Foreskin keratinocyte (primary cell): ENCODE measurements at places on chromosomes 16 and 17.

DNA sequence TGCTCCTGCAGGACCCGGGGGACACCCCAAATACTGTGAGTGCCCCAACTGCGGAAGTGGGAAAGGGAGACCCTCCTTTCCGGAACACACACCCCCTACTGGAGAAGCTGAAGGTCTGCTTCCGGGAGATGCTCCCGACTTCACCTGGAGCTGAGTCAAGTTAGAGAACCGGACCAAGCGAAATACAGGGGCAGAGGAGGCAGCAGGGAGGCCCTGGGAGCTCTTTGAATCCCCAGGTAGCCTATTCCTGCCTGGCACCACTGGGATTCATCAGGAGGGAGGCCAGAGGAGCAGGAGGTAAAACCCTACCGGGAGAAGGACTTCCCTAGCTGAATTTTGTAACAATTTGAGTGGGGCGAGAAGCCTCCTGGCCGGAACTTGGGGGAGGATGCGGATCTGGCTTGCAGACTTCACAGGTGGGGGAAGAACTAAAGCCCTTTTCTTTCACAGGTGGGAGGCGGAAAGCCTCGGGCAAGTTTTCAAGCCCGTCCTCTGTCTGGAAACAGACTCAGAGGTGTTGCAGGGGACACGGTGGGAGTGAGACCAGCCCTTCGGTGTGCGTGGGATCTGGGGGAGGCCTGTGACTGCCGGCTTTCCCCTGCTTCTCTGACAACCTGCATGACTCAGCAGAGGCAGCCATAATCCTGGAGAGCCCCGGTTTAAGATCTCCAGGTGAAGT is 22.4 kb upstream of the TEKT1 start:
- DNase-seq: peak; percentile 64

- DNase-seq: peak; percentile 8
Measured at GRCh38 chr17:69609473-69610305, 195.2 kb downstream of the MAP2K6 start.

GRCh38 chr16:7513429-7513828 is 180.8 kb downstream of the RBFOX1 start:
- no peak for DNase-seq

GRCh38 chr16:57970970-57971369 is at the start of gene CNGB1:
CNGB1 (minus strand) TSS chr16:57971128; CDS start chr16:57967286, 3,842 bp downstream.
- no peak for DNase-seq

GRCh38 chr16:46884513-46885293 is 541 bp downstream of the GPT2 start:
- DNase-seq: peak; percentile 25

DNA sequence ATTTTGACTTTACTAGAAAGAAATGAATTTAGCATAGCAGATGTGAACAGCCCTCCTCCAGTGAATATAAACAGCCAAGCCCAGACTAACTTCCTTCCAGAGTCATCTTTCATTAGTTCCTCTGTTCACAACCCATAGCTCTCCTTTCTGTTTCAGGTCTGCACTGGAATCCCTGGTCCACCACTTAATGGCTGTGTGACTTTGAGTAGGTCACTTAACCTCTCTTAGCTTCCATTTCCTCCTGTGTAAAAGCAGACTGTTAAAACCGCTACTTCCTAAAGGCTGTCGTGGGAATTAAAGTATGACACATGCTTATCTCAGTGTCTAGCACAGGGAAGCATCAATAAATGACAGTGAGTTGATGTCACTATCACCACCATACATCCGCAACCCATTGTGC is 7.5 kb downstream of the SLC6A4 start:
- DNase-seq: no peak

DNA sequence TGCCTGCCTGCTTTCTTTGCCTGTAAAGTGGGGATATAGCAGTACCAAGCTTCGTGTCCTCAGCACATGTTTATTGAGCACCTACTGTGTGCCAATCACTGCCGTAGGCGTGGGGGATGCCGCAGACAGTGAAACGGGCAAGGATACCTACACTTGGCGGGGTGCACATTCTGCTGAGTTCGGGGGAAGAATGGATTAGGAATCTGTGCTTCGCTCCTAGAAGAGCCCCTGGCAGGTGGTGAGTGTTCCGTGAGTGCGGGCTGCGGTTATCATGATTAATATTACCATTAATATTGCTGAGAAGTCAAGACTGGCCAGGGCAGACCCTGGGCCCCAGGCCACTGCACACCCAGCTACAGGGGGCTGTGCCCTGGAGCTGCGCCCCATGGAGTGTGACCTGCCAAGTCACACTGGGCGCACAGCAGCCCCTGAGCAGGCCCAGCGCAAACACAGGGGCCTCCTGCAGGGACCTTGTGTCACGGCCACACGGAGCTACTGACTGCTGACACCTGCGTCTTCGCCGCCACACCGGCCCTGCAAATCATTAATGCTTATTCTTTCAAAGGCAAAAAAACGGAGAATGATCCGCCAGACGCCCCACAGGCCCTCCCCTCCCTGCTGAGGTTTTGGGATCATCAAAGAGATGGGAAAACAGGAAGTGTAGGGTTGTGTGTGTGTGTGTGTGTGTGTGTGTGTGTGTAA is 213.4 kb upstream of the GSE1 start:
- no peak for DNase-seq

DNA sequence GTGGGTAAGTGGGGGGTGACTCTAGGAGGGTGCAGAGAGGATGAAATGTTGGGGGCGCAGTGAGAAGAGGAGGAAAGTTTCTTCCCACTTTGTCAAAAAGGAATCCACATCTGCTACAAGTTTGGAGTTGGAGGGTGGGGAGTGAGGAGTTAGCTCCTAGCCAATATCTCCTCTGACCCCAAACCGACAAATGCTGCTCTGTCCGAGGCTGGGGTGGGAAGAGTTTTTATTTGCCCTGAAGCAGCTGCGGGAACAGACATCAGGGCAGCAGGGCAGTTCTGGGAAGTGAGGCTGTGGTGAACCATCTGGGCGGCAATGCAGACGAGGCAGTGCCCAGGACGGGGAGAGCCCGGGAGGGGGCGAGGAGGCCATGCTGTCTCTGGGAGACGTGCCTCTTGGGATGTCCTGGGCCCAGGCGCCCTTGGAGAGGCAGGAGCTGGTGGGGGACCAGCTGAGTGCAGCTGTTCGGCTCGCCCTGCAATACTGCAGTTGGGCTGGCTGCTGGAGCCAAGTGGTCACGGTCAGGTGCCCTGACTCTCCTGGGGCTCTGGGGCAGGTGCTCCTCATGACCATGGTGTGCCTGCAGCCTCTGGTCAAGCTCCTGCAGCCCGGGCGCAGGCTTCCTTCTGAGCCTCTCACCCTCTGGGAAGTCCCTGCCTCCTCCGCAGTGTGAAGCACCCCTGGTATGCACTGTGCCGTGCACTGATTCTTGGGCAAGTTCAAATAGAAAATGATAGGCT is 6.4 kb upstream of the SOCS3 start:
- no peak for DNase-seq

DNA sequence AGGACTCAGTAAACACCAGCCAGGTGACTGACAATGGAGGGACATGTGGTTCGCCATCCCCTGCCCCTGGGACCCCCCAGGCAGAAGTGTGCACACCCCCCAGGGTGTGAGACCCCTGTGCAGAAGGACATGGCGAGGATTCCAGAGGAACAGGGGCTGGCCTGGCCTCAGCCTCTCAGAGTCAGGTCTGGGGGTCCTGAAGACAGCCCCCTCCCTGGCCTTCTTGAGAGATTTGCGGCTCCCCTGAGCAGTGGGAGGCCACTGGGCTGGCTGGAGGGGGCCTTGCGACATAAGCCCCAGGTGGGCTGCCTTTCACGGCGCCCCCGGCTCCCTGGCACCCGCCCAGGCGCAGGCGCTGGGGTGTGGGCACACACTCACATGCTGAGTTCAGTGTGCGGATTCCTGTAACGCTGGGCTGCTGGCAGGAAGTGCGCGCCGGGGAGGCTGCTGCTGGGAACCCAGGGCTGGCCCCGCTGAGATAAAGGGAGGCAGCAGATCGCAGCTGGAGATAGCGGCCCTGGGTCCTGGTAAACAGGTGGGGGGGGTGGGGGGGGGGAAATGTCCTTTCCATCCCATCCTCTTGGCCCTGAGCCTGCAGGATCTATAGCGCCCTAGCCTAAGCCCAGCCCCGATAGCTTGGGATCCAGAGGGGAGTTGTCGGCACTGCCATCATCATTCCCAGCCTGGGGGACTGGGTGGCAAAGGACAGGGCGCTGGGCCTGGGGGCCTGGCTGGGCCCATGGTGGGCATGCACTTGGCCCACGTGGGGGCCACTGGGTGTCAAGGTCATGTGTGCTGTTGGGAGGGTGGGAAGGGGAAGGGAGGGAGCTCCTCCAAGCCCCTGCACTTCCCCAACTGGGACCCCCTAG is 27.1 kb downstream of the TMEM235 start:
- no peak for DNase-seq

GRCh38 chr17:56599566-56599965 is 6.1 kb downstream of the NOG start:
- no peak for DNase-seq

DNA sequence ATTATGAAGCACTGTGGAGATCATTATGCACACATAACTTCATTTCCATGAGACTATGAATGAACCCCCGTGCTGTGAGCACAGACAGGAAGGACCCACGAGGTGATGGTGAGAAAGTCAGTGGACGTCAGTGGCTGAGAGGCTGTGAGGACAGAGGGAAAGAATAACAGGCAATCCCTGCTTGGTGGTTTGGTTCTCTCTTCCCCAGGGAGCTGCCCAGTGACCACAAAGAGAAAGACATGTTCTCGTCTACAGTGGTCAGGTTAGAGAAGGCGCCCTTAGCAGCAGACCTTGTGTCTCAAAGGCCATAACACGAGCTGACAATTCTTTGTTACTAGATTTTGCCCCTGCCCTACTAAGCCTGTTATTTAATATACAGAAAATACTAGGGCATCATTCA is 609.2 kb downstream of the TOX3 start:
- DNase-seq: no peak

- no peak for DNase-seq
Measured at GRCh38 chr17:42674755-42675347, 1.9 kb downstream of the PLEKHH3 start.

DNA sequence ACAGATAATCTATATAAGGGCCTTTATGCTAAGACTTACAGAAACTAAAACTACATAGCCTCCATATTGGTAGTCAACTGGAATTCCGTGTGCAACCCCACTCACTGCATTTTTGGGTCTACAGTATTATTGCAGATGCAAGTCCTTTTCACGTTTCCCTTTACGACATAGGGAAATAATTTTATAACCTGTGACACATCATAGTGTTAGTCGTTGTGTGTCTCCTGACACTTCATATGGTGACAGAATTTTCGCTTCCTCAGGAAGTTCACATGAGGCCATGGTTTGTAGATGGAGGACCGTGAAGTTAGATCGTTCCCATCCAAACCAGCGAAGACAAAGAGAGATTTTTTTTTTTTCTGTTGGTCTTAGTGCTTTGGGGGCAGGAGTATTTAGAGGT is 15.7 kb upstream of the MRC2 start:
- no peak for DNase-seq

- no peak for DNase-seq
Measured at GRCh38 chr16:74844041-74844980, 69.7 kb upstream of the FA2H start.

GRCh38 chr16:82755570-82756282 is 129.0 kb downstream of the CDH13 start:
- DNase-seq: no peak

- no peak for DNase-seq
Measured at GRCh38 chr17:78305801-78306200, 54.1 kb downstream of the SOCS3 start.

GRCh38 chr17:3641014-3641413 is 4.5 kb downstream of the CTNS start:
- no peak for DNase-seq

- no peak for DNase-seq
Measured at GRCh38 chr17:42852351-42852750, 1.4 kb downstream of the AOC3 start.

DNA sequence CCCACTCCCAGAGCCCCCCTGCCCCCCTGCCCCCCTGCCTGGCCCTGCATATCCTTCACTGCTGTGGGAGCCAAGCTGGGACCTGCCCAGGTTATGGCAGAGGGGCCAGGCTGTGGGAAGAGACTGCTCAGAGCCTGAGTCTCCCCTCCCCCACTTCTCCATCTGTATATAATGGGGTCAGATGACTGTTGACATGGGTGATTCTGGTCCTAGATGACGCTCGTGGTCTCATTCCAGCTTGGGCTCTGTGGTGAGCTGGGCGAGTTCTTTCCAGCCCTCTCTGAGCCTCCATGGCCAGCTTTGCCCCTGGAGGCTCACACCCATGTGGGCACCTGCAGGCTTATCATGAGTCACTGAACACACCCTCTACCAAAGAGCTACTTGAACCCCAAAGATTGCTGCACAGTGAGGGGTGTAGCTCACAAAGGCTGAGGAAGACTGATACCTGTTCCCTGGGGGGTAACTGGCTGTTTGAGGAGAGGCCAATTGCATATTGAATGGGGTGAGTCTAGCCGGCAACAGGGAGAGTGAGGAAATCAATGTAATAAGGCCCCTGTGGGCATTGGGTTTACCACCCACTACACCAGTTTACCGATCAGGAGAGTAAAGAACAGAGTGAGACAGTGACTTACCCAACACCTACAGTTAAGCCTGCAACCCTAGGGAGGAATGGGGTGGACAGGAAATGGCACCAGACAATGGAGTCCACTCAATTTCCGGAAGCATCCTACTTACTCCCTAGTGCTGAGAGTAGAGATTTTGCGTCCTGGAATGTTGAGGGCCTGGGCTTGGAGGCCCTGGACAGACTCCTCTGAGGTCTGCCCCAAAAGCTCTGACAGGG is 4.2 kb upstream of the SREBF1 start:
- DNase-seq: peak; percentile 91

DNA sequence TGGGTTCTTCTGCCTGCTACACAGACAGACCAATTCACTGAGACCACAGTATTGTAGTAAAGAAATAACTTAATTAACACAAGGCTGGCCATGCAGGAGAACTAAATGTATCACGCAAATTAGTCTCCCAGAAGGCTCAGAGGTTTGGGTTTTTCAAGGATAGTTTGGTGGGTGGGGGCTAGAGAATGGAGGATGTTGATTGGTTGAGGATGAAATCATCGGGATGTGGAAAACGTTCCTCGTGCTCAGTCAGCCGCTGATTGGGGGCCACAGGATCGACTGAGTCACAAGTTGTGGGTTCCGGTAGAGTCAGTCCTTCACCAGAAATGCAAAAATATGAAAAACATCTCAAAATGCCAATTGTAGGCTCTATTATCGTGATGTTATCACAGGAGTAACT is 18.7 kb downstream of the RHOT1 start:
- no peak for DNase-seq

- DNase-seq: no peak
Measured at GRCh38 chr16:16080465-16081065, 131.1 kb downstream of the ABCC1 start.

GRCh38 chr16:86628614-86629013 is 50.3 kb downstream of the FOXL1 start:
- no peak for DNase-seq

DNA sequence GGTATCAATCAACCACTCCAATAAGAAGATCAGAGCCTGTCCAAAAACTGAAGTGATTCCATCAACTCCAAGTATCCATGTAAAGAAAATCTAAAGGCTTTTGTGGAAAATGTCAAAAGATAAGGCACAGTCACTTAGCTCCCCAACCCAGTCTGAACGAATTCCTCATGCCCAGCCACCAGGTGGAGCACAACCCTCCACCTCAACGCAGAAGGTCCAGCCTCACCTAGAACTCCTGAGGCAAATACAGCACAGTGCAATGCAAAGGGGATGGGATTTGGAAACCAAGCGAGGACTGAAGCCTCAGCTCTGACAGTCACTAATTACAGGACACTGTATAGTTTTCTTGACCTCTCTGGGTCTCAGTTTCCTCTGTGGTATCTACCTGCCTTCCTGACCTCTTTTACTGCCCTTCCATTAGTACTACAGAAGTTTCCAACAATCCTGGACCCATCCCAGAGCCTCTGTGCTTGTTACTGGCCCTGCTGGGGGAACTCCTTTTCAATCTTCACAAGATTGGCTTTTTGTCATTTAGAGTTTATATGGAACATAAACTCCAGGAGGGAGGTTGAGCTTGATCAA is 2.0 kb downstream of the NCBP3 start:
- DNase-seq: peak; percentile 29
